ENCODE measurements at places on chromosomes 3 and 15.

GRCh38 chr3:35954413-35954812 is 315.1 kb downstream of the ARPP21 start:
- DNase-seq: no peak

GRCh38 chr15:44535523-44536301 is 1.2 kb upstream of the EIF3J start:
- DNase-seq: no peak

GRCh38 chr15:91965501-91966193 is 112.1 kb downstream of the SLCO3A1 start:
- DNase-seq: no peak

- no peak for DNase-seq
Measured at GRCh38 chr3:120382941-120383447, 33.8 kb upstream of the LRRC58 start.

GRCh38 chr3:182713743-182714517 is 79.4 kb upstream of the ATP11B start:
- DNase-seq: peak; percentile 37

GRCh38 chr15:70060214-70060992 is 37.3 kb downstream of the TLE3 start:
- DNase-seq: no peak

DNA sequence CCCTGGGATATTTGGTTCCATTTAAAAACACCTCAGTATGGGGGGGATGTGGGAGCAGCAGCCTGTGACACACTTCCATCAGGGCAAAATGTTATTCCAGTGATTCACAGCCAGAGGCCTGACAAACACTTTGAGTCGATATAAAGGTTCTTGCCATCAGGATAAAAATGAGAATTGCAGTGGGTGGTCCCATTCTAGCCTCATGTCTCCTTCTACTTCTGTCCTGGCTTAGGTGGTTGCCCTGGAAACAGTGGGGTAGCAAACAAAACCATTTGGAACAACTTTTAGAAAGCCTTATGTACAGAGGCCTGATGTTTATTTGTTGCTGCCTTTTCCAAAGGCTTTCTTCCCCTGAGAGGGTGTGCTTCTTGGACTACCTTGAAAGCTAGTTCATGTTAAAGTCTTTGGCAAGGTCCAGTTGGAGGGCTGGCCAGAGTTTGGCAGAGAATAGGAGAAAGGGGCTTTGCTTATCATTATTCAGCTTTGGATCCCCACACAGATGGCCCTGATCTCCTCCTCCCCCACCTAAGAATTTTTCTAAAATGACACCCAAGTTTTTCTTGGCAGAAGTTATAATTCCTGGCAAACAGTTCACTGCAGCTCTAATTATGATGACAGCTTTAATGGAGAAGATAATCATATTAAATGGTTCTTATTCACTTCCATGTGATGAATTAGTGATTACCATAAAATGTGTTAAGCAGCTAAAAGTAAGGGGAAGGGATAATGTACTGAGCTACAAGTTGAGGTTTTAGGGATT is 84.2 kb upstream of the ZNF280D start:
- DNase-seq: no peak

GRCh38 chr3:2861920-2862319 is 248.3 kb downstream of the IL5RA start:
- DNase-seq: no peak

GRCh38 chr15:44194323-44195150 is 534 bp downstream of the FRMD5 start:
- DNase-seq: peak; percentile 20

DNA sequence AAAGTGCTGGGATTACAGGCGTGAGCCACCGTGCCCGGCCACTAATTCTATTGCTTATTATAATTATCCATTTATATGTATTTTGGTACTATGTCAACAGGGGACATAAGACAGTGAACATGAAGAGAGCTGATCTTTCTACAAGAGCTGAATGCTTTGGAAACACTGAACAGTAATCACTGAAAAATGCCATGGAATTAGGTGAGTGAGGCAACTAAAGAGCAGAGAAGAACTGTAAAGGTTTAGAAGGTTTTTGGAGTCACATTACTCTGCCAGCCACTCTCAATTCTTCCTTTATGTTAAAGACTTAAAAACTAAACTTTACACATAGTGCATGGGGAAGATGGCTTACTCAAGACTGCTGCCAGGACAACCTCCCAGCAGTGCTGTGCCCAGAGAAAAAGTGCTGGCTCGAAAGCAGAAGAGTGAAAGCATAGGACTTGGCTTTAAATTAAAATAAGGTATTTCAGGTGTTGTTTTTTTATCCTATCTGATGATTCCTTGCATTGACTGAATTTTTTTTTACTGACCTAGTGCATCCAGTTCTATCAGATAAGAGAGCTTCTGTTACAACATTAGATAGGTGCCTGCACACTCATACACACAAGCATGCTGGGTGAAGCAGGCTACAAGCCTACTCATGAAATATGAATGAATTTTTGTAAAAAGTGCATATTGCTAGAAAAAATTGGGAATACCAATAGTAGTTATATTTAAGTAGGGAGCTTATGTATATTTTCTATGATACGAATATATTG is 28.7 kb upstream of the CACNA2D3 start:
- no peak for DNase-seq

DNA sequence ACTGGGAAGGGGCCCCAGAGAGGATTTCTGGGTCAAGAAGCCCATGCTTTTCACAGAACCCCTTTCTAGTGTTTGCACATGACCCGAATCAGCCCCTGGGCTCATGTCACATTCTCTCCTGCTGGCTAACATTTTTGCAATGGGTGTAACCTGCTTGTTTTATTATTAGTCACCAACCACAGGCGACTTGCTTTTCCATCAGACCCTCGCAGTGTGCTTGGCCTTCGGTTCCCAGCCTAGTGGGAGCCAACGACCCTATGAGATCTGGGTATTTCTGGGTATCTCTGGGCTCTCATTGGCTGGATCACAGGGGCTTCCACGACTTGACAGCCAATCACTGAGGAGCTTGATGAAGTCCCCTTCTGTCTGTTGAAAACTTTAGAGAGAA is 11.0 kb upstream of the FBLN2 start:
- no peak for DNase-seq

DNA sequence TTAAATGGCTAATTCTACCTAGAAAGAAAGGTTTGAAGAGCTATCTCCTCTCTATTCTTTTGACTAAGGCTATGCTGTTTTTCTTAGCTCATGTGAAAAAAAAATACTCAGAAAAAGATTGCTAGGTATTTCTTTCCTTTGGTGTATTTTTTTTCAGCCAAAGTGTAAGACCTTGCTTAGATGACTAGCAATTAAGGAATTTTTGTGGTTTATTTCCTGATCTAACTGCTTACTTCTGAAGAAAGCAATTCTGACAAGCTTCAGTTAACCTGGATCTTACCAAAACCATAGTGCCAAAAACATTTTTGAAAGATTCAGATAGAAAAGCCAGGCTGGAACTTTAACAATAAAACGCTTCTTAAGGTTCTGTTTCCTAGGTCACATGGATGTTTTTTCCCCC is 315.6 kb downstream of the SOX2 start:
- DNase-seq: no peak

- no peak for DNase-seq
Measured at GRCh38 chr3:179964890-179965289, 71.8 kb downstream of the PEX5L start.

GRCh38 chr3:124172816-124173215 is 180.9 kb upstream of the ROPN1 start:
- no peak for DNase-seq

DNA sequence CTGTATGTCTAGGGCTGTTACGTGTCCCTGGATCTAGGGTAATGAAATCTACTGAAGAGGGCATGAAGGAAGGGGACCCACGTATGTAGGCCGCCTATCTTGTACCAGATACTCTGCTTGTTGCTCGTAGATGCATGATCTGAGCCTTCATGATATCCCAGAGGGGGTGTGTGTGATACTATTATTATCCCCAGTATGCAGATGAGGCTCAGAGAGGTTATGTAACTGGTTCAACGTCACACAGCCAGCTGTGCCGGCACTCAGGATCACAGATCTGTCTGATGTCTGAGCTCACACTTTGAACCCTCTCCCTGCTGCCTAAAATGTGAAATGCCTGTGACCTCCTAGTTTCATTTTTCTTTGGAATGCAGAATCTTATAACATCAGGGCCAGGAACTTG is 36.2 kb upstream of the SEC13 start:
- DNase-seq: no peak

DNA sequence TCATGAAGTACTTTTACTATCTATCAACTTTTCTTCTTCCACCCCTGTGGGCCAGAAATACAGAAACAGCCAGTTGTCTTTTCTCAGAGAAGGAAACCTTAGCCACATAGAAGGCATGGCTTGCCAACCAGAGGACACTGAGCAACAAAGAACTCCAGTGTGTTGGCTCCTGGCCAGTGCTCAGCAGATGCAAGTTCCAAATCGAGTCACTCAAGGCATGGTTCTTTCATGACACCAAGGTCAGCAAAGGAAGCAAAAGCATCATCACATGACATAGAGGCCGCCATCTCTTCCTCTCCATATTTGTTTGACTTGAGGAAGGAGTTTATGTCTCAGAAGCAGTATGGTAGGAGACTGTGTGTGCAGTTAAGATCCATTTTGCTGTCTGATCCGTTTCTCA is 92.2 kb downstream of the MYLK start:
- no peak for DNase-seq

DNA sequence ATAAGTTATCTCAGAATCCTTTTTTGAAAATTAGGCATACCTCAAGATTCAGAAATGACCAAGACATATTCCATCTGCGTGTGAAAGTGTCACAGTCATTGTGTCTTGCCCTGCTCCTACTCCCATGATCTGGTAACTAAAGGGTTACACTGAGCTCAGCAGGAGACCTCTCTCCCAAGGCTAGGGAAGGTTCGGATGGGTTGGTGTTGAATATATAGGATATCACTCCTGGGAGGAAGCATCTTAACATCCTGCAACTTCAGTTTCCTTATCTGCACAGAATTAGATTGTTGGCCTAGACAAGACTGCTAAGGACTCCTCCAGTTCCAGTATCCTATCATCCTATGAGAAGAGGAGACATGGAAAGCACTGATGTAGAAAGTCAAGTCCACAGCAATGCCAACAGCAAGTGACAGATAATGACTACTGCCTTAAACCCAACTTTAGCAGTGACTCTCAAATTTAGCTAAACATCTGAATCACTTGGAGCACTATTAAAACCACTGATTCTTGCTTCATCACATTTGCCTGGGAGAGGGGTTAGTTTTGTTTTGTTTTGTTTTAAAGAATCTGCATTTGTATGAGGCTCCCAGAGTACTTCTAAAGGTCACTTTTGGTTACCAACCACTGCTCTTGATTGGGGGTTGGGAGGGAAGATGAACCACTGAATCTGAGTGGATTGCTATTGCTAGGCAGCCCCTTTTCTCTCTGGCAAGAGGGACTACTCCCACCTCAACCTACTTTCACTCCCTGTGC is 9.7 kb downstream of the ADAMTS9 start:
- no peak for DNase-seq

- no peak for DNase-seq
Measured at GRCh38 chr3:143888166-143888565, 39.9 kb upstream of the SLC9A9 start.

GRCh38 chr15:28098766-28099554 is at the start of gene OCA2:
TSS of gene OCA2 (minus strand) at chr15:28099315. CDS start at chr15:28081874, 17,441 bp downstream.
- DNase-seq: peak; percentile 66

DNA sequence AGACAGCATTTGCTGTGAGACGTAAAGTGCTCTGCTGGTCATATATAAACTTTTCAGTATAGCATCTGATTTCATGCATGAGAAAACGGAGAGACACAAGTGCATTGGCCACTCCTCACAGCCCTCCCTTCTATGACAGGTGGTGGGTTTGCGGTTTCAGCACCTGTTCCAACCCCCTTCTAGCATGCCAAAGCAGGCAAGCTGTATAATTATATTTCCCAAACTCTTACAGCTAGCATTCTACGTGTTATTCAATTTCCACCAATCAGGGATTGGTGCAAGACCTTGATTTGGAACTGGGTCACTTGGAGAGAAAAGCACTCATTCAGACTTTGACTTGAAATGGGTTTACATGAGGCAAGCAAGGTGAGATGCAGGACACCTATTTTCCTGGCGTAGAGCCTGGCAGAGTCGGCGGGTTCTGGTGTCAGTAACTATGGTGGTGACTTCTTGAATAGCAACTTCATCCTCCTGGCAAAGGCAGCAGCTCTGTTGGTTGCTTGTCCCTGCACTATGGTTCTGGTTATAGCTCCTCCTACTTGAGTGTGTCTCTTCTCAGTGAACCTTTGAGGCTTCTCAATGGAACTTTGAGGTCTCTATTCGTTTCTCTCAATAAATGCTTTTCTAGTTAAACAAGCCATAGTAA is 356.5 kb downstream of the TBL1XR1 start:
- DNase-seq: no peak

DNA sequence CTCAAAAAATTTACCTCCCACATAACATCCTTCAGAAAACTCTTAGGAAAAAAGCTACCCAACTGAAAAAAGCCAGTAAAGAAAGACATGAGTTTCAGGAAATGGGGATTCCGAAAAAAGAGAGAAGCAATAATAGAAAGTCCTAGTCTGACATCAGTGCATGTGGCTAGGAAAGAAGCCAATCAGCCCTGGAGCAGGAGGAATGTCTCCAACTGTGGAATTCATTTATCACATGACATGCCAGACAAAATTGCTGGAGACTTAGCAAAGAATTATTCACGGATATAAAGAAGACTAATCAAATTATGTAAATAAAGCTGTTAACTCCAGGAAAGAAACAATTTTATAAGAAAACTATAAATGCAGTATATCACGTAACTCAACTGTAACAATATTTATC is 258.9 kb upstream of the RARB start:
- no peak for DNase-seq

DNA sequence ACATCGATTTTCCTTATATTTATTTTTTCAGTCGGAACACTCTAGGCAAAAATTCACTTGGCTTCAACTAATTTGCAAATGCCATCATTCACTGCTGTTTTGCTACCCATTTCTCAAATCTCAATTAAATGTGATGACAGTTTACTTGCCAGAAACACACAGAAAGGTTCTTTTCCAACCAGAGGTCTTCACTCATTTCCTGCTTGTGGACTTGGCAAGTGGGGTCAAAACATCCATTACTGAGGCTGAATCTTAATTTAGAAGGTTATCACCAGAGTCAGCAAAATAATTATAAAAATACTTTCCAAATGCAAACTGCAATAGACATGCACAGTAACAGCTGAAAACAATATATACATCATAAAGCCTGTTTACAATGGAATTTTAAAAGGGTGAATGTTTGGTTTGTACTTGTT is 625.4 kb upstream of the TBL1XR1 start:
- no peak for DNase-seq

- no peak for DNase-seq
Measured at GRCh38 chr15:51229907-51230330, 108.5 kb downstream of the CYP19A1 start.

Data from D721Med (cell line).